Activated CD4-positive, alpha-beta T cell treated with anti-CD3 and anti-CD28 coated beads, Interleukin-2, amount 10 ng/mL, durations not matched to agents 24 days and 14 days (primary cell): ENCODE measurements at places on chromosomes 1 and 21.

GRCh38 chr1:67149179-67149770 lies 14.5 kb upstream of the C1orf141 start:
- DNase-seq: peak; percentile 86

GRCh38 chr1:92736395-92736794 lies 48.5 kb downstream of the EVI5 start:
- no peak for DNase-seq

- no peak for DNase-seq
Measured at GRCh38 chr1:30099587-30100523, 623.5 kb downstream of the MATN1 start.

DNA sequence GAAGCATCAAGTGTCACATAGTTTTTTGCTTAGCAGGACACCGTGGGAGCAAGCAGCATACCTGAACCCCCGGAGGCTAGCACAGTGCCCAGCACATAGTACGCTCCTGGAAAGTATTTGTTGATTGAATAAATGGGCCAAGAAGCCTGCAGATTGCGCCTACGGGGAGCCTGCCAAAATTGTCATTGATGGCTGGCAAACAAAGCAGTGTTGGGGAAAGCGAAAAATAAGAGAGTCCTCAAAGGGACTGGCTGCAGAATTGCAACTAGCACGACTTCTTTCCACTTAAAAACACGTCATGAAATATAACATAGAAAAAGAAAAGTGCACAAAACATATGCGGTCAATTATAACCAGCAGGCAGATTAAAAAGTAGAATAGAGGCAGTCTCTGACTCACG lies 125.2 kb upstream of the GALNT2 start:
- no peak for DNase-seq
